Activated CD8-positive, alpha-beta memory T cell treated with anti-CD3 and anti-CD28 coated beads, Interleukin-2, amount 50 U/mL, for 48 hours (primary cell): ENCODE measurements at places on chromosomes 2 and 18.

GRCh38 chr2:149389506-149390167 is 59.2 kb downstream of the LYPD6 start:
- no peak for DNase-seq

DNA sequence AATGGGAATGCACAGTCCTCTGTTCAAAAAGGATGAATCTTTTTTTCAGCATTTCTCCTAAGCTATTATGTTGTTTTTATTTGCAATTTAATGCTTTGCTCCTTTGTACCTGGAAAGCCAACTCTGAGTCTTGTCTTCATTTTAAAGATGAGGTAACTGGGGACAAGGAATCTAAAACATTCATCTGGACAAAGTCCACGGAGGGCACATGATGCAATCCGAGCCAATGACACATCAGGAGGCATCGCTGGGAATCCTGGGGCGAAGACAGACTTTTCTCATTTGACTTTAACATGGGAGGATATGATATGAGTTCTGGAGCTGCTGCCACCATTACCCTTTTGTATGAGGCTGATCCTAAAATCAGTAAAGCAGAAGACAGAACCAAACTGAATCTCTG is 116.5 kb upstream of the REG3G start:
- DNase-seq, result no peak

DNA sequence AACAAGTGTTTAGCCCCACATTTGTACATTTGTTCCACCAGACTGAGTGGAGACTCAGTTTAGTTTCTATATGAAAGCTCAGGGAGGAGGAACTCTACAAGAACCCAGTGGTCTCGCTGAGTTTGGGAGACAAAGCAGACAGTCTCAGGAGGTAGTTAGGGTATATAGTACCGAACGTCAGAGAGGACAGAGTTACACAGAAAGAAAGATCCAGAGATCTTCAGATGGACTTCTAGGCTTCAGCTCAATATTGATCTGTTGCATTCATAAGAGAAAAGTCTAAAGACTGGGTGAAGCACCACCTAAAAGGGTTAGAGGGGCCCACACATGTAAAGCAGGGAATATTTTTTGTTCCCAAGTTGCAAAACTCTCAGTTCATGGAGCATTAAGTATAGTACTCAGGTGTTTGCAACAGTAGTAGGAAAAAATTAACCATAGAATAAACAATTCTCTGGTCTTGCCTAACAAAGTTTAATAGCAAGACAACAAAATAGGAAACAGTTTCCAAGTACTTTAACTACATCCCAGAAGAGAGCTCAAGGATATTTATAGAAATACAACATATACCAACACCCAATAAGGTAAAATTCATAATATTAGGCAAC is 4.2 kb downstream of the TFPI start:
- no peak for DNase-seq

GRCh38 chr2:68774569-68775271 is 40.1 kb downstream of the ARHGAP25 start:
- DNase-seq, result peak; percentile 82

- peak; percentile 98 for DNase-seq
These were observed at the start of gene ASXL2 for GRCh38 chr2:25878361-25879132. ASXL2 (minus strand) TSS chr2:25878487; CDS start chr2:25878222, 265 bp downstream.

DNA sequence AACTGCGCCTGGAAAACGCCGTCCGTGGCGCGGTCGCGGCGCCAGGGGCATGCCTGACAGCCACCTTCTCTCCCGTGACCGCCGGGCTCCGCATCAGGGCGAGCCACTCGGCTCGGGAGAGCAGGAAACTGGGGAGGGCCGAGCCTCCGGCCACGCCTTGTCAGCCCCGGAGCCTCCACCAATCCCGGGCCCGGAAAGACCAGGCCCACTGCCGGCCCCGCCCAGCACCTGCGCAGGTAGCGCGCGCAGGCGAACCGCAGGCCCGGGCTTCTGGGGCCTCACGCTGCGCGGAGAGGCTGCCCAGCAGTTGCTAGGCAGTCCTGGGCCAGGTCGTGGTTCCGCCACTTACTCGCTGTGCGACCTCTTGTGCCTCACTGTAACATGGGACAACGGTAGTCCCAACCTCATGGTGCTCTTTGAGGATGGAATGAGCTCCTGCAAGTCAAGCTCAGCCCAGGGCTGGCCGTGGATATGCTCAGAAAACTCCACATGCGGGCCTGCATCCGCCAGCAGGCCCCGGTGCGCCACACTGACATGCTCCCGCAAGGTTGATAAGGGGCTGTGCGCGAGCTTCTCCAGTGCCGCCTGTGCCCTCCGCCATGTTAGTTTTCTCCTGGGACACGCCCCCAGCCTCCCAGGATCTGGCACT is 97.1 kb downstream of the INHBB start:
- no peak for DNase-seq

- DNase-seq, result no peak
These were observed 364.7 kb downstream of the GPD2 start for GRCh38 chr2:156800781-156801361.

DNA sequence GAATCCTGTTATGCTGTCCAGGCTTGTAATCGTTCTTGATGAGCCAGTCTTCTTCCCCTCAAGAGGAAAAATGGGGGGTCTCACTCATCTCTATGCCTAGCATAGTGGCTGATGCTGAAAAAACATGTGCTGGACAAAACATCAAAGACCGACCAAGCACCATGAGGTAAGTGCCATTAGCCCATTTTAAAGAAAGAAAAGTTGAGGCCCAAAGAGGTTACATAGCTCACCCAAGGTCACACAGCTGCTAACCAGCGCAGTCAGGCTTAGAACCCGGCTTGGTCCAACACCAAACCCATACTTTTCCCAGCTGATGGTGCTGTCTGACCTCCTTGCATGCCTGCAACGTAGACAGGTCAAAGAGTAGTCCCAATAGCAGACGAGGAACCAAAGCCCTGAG is 156.4 kb downstream of the INHBB start:
- no peak for DNase-seq

GRCh38 chr2:3598912-3599854 is 4.3 kb downstream of the COLEC11 start:
- DNase-seq, result no peak

DNA sequence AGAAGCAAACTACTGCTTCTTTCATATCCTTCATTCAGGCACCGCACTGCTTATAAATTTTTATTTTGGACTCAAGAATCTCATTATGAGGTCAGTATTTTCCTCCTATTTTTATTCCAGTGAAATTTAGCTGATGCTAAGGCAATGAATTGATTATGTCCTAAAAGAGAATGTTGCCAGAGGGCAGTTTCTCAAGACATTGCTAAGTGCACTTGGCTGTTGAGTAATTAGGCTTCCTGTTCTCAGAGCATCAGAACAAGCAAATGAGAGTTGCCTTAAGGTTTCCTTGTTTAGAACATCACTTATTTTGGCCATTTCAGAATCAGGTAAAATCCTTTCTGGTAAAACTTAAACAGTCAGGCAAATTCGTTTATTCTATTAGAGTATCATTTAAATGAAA is 548.6 kb upstream of the ZEB2 start:
- DNase-seq, result no peak

GRCh38 chr2:46488389-46488788 is 9.0 kb downstream of the TMEM247 start:
- no peak for DNase-seq

DNA sequence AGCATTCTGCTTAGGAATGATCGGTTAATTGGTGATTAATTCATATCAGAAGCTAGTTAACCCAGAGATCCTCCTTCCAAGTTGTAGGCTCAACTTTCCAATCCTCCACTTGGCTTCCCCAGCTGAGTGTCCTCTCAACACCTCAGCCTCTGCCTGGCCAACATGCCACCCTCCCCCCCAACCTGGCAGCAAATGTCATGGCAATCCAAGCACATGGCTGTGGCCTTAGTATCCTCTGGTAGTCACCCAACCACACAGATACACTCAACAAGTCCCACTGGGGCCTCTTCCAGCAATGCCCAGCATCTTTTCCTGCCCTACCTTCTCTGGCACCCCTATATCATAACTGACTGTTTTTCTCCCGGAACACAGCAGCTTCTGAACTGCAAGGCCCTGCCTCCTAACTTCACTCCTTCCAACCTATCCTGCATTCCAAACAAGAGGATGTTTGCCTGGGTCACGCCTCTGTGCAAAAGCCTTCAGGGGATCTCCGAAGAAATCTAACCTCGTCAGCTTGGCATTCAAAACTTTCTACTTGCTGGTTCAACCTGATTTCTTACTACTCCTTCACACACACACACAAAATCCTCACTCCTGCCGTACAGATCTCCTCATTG is 195.0 kb downstream of the CYP26B1 start:
- DNase-seq, result no peak

DNA sequence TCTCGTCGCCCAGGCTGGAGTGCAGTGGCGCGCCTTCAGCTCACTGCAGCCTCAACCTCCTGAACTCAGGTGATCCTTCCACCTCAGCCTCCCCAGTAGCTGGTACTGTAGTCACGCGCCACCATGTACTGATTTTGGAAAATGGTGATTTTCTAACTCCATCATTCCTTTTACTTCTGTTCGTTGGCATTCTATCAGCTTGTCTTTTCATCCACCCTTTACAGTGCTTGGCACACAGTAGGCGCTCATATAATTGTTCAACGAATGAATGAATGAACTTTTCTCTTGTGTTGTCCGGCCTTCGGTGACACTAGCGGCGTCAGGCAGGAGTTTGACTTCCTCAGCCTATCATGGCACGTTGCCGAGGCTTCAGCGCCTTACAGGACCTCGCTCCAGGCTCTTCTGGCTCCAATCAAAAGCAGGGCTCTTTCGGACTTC is 373 bp upstream of the MTHFD2 start:
- no peak for DNase-seq

DNA sequence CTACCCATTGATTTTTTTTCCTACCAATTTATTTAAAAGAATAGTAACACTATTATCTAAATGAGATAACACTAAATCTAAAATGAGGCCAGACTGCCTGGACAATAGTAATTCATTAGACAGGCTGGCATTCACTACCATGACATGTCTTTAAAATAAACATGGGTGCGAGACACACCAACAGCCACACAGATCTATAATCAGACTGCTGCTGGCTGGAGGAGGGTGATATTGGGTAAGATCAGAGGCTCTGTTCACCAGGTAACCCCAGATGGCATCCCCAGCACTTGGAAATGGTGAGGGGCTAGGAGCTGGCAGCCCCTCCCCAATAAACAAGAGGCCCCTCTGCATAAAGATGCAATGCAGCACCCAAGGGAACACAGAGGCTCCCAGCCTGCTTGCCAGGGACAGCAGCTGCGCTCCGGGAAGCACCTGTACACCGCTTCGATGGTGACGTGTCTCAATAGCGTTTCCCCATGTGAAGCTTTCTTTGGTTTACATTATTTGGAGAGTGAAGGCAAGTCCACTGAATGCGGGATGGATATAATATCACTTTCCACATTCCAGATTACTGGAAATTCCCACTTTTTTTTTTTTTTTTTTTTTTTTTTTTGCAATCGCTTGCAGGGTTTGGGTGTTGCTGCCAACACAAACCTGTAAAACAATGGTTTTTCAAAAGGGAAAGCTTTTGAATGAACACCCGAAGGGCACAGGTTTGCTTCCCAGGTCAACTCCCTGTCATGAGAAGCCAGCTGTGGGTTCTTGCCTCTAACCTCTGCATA is 159.0 kb downstream of the ZNF516 start:
- DNase-seq, result no peak

DNA sequence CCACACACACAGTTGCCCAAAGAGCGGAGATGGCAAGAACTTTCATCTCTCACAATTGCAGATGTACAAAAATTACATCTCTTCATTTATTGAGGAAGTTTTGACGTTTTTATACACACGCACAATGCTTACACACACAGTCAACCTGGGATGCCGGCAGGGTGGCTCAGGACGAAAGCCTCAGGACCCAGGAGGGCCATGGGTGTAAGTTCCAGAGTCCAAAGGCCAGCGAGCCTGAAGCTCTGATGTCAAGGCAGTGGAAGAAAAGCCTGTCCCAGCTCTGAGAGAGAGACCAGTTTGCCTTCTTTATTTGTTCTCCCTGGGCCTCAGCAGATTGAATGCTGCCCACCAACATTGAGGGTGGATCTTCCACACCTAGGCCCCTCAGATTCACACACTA is 10.1 kb downstream of the AMER3 start:
- DNase-seq, result no peak

DNA sequence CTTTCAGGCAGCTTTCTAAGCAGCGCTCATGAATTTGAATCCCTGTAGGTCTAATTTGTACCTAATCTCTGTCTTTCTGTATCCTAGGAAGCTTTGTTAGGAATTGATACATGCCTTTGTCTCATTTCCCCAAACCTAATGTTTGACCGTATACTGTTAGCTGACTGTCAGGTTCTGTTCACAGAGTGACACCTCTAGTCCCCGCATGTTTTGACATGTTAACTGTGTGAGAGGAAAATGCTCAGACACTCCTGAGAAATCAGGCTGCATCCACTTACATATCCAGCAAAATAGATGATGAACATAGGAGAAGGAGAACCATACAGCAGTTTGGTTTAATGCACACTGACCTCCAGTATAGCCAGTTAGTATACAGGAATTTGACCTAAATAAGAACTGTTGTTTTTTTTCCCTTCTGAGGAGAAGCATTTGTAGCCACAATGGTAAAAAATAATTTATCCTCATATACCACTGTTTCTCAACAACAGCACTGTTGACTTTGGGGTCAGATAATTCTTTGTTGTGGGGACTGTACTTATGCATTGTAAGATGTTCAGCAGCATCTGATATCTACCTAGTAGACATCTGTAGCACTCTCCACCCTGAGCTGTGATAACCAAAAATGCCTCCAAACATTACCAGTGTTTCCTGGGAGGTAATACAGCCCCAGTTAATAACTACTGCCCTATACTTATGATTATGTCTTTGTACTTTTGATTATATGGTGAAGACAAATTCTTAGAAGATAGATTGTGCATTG is 130.9 kb downstream of the NCOA1 start:
- DNase-seq, result no peak

GRCh38 chr18:8681196-8681595 is 24.2 kb upstream of the MTCL1 start:
- peak; percentile 20 for DNase-seq

DNA sequence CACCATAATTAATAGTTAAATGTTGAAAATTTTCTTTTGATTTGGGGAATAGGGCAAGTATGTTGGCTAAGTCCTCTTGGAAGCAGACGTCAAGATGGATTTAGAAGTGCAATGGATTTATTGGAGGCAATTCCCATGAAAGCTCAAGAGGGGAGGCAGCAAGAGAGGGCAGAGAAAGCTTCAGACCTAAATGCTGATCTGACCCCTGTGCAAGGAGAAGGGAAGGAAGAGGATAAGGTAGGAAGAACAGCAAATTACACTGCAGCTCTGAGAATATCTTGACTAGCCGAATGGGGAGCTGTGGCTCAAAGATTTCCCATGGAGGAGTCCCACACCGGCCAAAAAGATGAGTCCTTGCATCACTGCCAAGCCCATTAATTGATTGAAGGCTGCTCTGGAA is 46.9 kb upstream of the ATP8B1 start:
- no peak for DNase-seq

GRCh38 chr18:79336556-79337142 is 59.1 kb upstream of the NFATC1 start:
- no peak for DNase-seq

DNA sequence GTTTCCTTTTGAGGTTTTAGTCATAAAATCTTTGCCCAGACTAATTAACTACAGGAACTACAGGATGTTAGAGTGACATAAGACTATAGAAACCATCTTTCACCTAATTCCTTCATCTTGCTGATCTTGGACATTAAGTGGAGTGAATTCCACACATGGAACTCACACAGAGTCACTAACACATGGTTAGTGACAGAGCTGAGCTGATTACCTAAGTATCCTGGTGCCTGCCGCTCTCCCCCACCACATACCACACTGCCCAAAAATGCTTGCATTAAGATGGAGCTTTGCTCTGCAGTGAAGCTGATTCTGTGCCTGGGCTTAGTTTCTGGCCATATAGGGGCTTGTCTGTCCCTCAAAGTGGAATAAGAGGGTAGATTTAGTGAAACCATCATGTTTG is 332.9 kb upstream of the NT5C1B start:
- no peak for DNase-seq
